ENCODE measurements at places on chromosomes 12 and 14.

DNA sequence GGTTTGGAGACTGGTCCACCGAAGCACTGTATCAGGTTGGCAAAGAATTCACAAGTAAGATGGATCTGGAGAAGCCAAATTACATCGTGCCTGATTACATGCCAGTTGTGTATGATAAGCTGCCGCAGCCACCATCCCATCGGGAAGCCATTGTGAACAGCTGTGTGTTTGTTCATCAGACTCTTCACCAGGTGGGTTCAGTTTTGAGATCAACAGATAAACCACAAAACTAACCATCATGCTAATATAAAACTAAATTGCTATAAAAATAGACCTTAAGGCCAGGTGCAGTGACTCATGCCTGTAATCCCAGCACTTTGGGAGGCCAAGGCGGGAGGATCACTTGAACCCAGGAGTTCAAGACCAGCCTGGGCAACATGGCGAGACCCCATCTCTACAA is 58.9 kb downstream of the HSP90AA1 start:
- DNase-seq: no peak

- DNase-seq: no peak
Measured at GRCh38 chr12:39277416-39277815, 165.5 kb downstream of the KIF21A start.

GRCh38 chr12:25089738-25090137 is 105.2 kb downstream of the DNAI7 start:
- no peak for DNase-seq

DNA sequence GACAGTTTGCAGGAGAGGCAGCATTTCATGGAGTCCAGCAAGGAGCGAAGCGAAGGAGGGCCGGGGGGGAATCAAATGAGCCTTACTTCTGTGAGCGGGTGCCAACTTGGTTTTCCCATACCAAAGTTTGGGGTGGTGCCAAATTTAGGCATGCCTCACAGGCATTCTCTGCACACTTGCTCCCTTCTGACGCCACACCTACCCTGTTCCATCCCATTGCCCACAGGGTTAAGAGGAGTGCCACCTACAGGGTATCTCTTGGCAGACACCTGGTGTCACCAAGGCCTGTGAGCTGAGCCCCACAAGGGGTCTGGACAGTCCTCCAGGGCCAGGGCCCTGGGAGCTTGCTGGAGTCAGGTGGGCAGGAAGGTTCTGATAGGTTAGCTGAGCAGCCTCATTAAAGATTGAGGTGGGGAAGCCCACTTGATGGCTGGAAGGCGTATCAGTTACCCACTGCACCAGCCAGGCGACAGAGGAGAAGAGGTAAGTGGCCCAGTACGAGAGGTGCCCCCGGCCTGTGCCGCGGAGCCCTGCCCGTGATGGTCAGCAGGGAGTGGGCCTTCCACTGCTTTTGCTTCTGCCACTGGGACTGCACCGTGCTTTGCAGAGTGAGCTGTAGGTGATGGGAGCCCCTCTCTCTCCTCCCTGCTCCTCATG is 45.2 kb downstream of the DEGS2 start:
- DNase-seq: no peak

- no peak for DNase-seq
Measured at GRCh38 chr12:96436366-96437170, 36.3 kb upstream of the CDK17 start.

DNA sequence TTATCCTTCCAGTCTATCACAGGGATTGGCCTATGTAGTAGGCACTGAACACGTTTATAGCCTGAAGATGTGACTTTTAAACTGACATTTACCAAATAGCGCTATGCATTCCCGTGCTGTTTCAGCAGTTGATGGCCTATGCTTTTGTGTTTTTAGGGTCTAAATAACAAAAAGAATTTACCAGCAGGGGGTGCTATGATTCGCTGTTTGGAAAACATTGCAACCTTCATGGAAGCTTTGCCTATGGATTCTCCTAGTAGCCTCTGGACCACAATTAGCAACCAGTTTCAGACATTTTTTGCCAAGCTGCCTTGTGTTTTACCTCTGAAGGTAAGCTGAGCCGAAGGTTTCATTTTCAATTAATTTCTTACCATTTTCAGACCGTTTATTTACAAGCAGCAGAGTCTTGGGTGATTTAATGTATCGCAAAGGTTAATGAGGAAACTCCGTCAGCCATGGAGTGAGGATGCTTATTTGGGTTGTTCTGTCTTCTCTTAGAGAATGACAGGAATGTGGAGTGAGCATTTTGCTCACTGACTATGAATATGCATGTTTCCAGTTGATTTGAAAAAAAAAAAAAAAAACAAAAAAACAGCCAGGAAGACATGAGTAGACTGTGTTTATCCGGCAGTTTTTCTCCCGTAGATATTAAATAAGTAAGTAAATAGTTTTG is 133.1 kb downstream of the PRIMA1 start:
- peak; percentile 2 for DNase-seq
